ENCODE measurements at places on chromosomes 7 and 10. TPM values are rescaled to one million over a fixed set of nuclear protein-coding genes. Genes with fewer than 3 reads are reported as not detected.

GRCh38 chr7:129161524-129162225 lies 17.2 kb downstream of the TSPAN33 start:
- no peak for ATAC-seq

- no peak for ATAC-seq
Measured at GRCh38 chr10:108393089-108393488, 1228.6 kb upstream of the SORCS1 start.

DNA sequence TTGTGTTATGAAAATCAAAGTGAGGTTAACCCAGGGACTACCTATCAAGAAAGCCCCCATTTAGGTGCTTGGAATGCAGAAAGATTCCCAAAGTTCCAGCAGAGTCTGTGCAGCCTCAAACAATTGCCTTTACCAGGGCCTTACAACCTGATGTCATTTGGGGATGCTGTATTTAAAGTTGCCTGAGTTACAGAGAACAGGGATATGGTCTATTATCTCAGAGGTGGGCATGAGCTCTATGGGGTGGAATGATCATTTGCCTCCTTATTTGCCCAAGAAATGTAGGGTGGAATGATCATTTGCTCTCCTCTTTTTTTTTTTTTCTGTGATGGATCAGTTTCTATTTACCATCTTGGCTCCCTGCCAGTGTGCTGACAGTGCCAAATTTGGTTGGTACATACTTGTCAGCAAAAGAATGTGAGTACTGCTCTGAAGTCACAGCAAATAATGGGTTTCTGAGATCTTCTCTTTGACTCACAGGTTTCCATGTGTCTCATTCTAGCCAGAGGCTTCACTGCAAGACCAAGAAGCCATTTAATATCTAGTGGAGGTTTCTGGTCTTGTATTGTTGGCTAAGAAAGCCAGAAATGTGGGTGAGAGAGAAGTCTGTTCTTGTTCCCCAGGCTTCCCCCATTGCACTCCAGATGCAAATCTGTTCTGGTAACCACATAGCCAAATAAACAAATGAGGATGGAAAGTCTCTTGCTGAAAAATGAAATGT lies 45.5 kb upstream of the ZNRF2 start:
- ATAC-seq, result peak; percentile 92

- ATAC-seq, result peak; percentile 16
Measured at GRCh38 chr7:121369462-121369861, 26.6 kb downstream of the FAM3C start.

DNA sequence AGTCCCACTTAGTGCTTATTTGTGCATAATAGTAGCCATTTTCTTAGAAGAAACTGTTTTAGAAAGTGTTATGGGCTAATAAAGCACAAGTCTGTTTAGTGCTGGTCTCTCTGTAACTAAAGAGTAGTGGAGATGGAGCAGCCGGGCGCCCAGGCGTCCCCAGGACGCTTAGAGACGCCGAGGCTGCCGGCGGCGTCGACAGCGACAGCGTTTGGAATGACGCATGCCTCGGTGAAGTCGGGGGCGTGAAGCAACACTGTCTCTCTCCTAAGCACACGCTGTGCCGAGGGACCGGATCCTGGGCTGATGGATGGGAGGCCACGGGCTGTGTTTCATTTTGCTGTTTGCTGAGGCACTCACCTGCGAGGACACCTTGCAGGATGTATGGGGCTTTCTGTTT lies 588.6 kb upstream of the FOXK1 start:
- no peak for ATAC-seq

GCK gene
- 0.58 TPM for total RNA-seq

GRCh38 chr10:3173171-3173878 lies 743 bp upstream of the PITRM1 start:
- ATAC-seq, result peak; percentile 33

GRCh38 chr7:52017802-52018679 lies 701.4 kb upstream of the COBL start:
- no peak for ATAC-seq

- ATAC-seq, result peak; percentile 62
Measured at GRCh38 chr10:132248455-132249225, 59.1 kb downstream of the STK32C start.
